Fibroblast of skin of right biceps (primary cell): ENCODE measurements at places on chromosomes 2 and 18.

DNA sequence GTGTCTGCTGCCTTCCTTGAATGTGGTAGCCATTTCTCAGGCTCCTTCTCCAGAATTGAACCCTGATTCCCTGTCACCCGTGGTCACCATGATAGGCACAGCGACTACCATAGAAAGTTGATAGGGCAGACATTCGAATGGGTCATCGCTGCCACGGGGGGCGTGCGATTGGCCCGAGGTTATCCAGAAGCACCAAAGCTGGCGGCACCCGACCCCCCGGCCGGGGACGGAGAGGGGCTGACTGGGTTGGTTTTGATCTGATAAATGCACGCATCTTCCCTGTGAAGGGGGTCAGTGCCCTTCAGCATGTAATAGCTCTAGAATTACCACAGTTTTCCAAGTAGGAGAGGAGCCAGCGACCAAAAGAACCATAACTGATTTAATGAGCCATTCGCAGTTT, 94.0 kb upstream of the ANKRD30BL start:
- DNase-seq = no peak

DNA sequence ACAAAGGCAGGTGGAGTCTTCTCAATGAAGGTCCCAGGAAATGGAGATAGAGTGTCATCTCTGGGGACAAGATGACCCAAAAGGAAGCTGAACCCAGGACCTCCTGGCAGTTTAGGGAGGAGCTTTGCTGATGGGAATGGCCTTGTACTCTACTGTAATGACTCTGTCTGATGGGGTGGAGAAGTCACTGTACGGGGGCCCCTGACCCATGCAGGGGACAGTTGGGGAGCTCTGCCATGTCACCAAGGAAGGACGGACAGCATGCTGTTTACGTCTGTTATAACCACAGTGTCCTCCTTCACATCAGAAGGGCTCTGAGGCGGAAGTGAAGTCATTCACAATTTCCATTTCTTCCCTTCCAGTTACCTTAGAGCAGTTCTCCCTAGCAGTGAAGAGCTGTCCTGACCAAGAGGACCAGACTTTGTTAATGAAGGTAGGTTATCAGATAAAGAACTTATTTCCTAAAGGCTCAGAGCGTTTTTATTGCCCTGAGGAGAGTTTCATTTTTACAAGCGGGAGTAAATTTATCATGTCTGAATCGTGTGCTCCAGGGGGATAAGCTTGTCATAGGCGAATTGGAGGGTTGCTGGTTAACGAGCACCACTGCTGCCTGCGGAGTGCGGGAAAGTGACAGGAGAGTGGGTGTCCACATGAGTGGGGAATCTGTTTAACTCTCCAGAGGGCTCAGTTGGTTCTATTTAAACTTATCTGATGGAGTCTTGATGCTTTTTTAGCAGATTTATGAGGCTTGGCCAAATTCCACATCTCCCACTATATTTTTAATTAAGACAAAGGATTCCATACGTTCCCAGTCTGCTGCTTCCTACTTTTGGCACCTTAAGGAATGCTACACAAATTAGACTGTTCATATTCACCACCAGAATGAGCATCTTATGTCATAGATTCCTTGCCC, 71.6 kb upstream of the BCL2L11 start:
- peak; percentile 15 for DNase-seq

DNA sequence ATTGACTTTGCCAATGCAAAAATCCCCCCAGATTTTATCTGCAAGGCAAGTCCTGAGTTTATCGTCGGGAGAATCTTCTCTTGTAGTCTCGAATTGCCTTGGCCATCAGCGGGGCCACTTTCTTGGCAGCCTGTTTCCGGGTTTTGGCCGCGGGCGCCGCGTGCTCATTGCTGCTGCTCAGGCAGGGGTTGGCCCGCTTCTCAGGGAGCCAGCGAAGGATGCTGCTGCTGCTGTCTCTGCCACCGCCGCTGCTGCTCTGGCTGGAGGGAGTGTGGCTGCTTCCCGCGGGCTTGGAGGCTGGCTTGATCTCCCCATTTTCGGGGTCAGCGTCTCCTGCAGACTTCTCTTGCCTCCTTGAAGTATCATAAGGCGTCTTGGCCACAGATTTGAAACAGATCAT, 2.5 kb downstream of the ELOA2 start:
- no peak for DNase-seq

DNA sequence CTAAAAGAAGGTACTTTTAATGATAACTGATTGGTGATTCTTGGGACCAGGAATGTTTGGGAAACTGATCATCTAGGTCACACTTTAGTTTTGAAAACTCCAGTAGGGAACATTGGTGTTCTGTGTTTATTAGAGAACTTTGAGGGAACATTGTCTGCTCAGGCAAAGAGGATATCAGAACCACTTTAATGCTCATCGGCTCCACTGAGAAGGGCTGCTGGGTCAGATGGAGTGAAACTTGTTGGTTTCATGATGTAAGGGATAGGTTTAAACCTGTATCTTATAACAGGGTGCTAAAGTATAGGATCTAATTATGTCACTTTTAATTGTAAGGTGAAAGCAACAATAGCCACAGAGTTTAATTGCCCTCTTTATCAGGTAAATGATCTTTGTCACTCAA, 14.2 kb upstream of the POLI start:
- no peak for DNase-seq

- no peak for DNase-seq
These were observed 57.3 kb downstream of the MTHFD2 start for GRCh38 chr2:74255660-74256213.

DNA sequence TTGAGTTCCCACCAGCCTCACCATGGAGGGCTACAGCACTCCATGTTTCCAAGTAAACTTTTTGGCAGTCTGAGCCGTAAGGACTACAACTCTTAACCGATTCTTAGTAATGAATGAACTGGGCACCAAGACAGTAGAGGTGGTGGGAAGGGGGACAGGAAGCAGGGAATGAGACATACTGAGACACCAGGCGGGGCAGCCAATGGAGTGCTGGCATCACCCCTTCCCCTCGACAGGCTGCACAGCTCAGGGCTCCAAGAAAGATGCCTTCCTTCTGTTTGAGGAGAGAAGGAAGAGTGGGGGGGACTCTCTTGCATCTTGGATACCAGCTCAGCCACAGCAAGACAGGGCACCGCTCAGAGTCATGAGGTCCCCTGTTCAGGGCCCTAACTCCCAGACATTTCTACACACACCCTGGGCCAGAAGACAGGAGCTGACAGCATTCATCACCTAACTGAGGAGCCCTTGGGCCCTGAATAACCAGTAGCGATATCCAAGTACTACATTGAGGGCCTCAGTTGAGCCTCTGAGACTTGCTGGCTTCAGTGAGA, 45.2 kb downstream of the USP34 start:
- DNase-seq = no peak

- DNase-seq = no peak
These were observed 5.1 kb upstream of the MBD2 start for GRCh38 chr18:54229421-54230059.

DNA sequence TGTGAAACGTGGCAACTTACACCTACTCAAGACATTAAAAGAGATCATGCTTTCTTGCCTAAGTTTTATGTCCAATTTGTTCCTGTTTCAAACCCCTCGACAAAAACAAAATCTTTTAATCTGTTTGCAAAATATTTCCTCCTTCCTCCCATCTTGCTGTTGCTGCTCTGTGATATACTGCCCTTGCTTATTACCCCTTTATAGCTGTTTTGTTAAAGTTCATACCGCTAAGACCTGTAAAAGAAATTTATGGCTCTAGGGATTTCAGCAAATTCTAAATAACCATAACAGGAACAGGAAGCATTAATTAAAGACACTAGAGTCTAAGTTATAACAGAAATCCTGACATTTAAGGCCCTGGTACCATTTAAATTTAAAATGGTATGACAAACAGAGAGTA, 1268.2 kb upstream of the PIK3C3 start:
- no peak for DNase-seq

GRCh38 chr2:238838786-238839327, 9.0 kb upstream of the TWIST2 start:
- DNase-seq = no peak

DNA sequence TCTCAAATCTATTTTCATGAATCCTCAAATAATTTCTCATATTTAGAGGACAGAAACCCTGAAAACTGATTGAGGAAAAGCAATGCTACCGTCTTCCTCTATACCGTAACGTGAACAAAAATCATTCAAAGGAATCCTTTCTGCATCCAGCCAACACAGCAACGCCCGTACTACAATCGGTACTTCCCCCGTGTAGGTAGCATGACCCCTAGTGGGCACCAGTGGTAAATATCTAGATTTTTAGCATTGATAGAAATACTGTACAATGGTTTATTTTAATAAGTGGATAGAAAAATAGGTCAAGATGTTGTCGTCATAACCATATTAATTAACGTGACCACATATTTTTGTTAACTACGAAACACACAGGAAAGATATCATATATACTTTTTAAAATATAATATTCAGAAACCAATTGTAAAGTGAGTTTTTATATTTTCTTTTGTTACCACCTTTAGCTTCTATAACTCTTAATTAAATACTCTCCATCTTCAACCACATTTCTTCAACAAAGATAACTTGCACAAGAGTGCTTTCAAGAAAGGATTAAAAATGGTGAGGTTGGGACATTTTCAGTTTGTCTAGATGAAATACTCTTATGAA, 194.1 kb downstream of the SS18 start:
- peak; percentile 56 for DNase-seq

- DNase-seq = no peak
These were observed 130.4 kb upstream of the PELI1 start for GRCh38 chr2:64274399-64275173.

- no peak for DNase-seq
These were observed 40.4 kb upstream of the NETO1 start for GRCh38 chr18:72908181-72908580.

DNA sequence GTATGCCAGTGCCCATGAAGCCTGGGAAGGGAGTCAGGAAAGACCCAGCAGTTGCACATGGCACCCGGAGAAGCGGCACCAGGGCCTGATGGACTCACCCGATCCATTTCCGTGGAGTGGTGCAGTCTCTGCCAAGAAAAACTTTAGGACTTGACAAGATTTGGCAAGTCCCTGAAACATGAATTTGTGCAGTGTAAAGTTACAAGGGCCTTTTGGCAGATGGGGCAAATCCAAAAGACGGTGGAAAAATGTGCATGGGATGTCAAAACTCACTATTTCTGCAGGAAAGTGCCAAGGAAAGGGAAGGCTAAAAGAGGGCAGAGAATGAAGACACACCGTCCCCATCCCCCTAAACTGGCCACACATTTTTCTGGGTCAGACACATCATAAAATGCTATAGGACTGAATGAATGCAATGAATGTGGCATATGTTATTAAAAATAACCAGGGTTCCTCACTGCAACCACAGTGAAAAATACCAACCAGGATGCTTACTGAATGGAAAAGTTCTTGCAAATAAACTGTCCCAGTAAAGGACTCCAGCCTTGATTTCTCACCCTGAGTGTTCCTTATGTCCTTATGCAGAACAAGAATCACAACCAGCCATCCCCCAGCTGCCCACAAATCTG, 173.5 kb upstream of the SIX2 start:
- no peak for DNase-seq

GRCh38 chr2:10452312-10452711, 4.2 kb upstream of the ODC1 start:
- DNase-seq = peak; percentile 67

DNA sequence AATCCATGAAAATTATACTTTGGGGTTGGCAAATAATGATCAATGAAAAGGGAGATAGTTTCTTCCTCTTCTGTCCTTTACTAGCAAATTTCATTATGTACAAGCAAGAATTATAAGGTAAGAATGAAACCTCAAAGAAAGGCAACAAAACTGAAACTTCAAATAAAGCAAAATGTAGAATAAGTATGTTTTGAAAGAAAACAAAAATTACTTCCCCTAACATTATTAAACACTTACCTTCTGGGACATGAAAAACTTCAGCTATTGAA, 29.4 kb downstream of the THADA start:
- no peak for DNase-seq

GRCh38 chr2:132392221-132392620, 24.4 kb upstream of the GPR39 start:
- no peak for DNase-seq

GRCh38 chr2:233980955-233981561, 63.9 kb downstream of the TRPM8 start:
- DNase-seq = no peak

DNA sequence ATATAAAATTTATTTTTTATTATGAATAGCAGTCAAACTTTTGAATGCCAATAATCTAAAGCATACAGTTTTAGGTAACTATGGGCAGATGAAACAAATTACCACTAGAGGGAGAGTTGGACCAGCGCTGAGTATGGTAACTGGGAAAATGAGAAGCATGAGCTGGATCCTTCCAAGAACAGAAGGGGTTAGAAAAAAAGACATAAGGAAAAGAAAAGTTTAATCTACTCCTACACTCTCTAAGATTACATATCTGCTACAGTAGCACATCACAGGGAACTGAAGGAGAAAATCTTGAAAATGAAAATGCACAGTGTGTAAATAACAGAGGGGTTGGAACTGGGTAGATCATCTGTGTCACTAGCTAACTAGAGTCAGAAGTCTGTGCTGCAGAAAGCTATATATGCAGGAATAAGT, 15.5 kb downstream of the REG3G start:
- peak; percentile 0 for DNase-seq

DNA sequence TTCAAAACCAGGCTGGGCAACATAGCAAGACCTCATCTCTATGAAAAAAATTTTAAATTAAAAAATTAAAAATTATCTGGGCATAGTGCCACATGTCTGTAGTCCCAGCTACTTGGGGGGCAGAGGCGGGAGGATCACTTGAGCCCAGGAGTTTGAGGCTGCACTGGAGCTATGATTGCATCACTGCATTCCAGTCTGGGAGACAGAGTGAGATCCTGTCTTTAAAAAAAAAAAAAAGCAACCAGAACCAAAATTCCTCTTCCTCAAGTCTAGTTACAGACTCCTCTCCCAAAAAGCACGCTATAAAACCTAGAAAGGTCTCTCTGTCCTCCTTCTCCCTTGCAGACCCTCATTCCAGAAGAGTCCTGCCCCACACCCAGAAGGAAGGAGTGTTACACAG, 23.9 kb downstream of the TNFAIP6 start:
- DNase-seq = peak; percentile 80

GRCh38 chr2:144524118-144525009, 4.4 kb upstream of the ZEB2 start:
- no peak for DNase-seq

GRCh38 chr18:61334491-61334850, 1.2 kb downstream of the CDH20 start:
- no peak for DNase-seq

DNA sequence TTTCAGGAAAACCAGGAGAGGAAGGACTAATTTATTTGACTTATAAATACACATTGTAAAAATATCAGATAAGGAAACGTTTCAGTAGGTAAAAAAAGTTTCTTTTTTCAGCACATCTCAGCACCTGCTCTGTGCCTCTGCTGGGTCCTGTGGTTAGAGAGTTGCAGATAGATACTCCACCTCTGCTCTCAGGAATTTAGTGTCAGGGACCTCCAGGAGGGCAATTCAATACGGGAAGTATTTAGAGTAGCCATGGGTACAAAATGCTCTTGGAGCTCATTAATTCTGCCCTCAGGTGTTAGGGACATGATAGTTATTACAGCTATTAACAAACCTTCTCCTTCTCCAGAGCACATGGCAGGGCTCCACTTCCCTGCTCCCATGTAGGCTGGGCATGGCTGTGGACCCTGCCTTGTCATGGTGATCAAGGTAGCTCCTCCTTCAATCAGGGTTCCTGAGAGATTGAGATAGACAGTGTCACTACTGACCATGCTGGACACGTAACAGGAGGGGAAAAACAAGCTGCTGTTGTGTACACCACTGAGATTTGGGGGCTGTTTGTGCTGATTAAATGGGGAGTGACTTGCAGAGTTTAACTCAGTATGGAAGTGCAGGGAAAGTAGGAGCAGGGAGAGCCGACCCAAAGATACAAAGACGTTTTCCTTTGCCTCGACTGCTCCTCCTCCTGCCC, 185.6 kb upstream of the COPS8 start:
- DNase-seq = no peak

GRCh38 chr2:171547720-171548119, 25.4 kb downstream of the CYBRD1 start:
- DNase-seq = peak; percentile 57
